GM06990 (cell line): ENCODE measurements at places on chromosomes 2 and 18.

DNA sequence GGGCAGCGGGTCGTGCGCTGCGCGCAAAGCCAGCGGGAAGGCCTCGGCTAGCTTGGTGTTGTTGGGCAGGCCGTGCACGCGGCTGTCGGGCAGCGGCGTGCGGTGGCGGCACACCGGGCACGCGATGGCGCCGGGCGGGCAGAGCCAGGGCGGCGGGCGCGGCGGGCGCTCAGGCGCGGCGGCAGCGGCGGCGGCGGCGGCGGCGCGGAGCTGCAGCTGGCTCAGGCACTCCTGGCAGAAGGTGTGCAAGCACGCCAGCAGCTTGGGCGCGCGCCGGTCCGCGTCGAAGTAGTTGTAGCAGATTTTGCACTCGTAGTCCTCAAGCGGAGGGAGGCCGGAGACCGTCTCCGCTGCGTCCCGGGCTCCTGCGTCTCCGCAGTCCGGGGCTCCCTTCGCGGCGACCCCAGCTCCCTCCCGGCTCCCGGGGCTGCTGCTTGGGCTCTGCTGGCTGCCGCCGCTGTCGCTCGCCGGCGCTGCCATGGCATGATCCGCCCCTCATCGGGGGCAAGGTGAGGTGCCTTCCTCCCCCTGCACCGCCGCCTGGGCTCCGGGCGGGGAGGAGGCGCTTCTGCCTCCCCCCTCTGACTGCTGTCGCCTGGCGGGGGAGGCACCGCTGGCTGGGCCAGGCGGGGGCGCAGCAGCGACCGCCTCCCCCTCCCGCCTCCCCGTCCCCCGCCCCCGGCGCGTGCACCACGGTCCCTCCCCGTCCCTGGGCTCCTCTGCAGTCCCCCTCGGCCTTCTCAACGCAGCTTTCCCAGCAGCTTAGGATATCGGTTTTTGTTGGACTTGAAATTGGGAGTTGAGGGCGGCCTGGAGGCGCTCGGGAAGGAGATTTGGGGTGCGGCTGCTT is 21.0 kb upstream of the PAX3 start:
- peak; percentile 78 for DNase-seq

- no peak for DNase-seq
These were observed 115.0 kb downstream of the GBX2 start for GRCh38 chr2:236052926-236053821.

DNA sequence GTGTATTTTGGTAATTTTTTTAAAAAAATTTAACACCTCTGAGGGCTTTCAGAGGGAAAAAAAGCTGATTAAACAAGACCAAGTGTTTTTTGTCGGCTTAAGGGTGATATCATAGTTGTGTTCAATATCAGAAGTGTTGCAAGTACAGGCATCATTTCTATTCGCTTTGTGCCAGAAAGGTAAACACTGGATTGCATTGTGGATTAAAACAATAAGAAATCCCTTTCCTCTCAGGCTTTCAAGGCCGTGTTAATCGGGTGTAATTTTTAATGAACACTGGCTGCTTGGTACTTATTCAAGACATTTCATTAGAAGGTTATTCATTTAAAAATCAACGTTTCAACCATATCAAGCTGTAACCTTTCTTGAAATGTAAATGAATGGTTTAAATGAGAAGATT is 18.3 kb downstream of the FIGN start:
- no peak for DNase-seq

- DNase-seq, result no peak
These were observed 27.6 kb downstream of the THADA start for GRCh38 chr2:43568228-43568627.

DNA sequence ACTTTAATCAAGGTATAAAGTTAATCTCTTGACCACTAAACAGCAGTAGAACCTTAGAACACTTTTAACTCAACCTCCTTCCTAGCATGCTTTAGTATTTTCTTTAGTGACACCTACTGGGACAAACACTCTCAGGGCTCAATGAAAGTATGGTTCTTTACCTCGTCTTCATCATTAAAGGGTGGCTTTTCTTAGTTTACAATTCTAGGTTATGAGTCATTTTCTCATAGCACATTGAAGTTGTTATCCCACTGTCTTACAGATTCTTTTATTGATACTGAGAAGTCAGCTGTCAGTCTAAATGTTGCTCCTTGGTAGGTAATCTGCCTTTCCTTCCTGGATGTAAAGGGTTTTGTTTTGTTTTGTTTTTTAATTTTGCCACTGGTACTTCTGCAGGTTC is 38.0 kb downstream of the SIGLEC15 start:
- DNase-seq, result no peak

DNA sequence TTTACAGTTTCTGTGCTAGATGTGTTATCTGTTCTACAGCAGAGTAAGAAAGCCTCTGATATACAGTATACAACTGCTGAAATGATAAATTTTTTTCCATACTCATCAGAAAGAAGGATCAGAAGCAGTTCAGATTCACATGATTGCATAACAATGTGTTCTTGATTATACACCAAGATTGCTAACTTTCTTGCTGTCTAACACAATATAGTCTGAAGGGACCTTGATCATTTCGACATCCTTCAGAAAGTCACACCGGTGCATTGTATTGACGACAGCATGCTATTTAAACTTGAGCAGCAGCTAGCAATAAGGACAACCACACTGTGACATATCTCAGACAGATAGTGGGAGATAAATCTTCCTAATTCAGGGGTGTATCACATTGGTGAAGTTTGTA is 127.2 kb downstream of the PDE1A start:
- no peak for DNase-seq

DNA sequence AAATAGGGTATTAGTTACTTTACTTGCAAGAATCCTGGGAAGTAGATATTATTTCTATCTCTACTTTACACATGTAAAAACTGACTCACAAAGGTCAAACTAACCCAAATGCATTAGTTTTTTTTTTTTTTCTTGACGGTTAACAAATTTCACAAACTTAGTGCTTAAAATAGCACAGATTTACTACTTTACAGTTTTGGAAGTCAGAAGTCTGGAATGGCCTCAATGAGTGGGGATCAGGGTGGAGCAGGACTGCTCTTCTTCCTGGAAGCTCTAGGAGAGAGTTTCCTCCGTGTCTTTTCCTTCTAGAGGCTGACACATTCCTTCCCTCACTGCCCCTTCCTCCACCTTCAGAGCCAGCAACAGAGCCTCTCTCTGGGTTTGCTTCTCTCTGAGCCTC is 117.2 kb downstream of the COL6A3 start:
- no peak for DNase-seq

DNA sequence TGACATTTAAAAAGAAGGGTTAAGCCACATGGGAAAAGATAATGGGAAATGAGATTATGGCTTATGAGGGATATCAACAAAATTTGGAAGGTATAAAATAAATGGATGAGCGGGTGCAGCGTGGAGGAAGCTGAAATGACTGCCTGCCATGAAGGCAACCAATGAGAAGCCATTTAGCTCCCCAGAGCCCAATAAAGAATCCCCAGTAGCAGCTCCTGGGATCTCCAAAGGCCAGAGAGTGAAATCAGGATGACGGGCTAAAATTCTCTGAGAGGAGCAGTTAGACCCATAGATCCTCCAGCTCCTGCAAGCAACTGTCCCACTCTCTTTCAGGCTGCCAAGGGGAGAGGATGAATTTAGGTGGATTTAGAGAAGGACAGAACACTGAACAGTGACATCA is 12.9 kb upstream of the MAPRE3 start:
- DNase-seq, result no peak

DNA sequence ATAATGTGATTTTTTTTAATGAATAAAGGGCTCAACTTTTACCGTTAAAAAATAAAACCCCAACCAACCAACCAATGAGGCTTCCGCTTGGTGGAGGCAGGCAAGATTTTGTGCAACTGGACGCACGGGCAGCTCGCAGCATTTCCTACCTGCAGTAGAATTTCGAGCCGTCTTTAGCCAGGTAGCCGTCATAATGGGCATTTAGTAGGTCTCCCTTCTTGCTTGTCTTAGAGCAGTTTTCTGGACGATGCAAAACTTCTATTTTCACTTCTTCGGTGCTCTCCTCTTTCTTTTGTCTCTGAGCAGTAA is 316 bp downstream of the FKBP7 start:
- no peak for DNase-seq

- no peak for DNase-seq
These were observed 117.1 kb downstream of the RAD51AP2 start for GRCh38 chr2:17401096-17401495.

DNA sequence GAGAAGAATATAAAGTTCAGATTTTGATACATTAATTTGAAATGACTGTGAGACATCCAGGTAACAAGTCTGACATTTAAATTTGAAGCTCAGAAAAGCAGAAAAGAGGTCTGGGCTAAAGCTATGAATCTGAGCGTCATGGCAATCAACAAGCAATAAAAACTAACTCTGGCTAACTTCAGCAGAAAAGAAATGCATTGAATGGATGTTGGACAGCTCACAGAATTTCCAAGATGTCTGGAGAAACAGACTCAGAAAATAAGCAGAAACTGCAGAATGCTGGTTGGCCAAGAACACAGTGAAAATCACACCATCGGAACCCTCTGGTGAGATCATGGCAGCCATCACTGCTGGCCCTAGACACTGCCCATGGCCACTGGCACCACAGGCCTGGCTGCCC is 366.6 kb downstream of the METTL4 start:
- DNase-seq, result no peak

DNA sequence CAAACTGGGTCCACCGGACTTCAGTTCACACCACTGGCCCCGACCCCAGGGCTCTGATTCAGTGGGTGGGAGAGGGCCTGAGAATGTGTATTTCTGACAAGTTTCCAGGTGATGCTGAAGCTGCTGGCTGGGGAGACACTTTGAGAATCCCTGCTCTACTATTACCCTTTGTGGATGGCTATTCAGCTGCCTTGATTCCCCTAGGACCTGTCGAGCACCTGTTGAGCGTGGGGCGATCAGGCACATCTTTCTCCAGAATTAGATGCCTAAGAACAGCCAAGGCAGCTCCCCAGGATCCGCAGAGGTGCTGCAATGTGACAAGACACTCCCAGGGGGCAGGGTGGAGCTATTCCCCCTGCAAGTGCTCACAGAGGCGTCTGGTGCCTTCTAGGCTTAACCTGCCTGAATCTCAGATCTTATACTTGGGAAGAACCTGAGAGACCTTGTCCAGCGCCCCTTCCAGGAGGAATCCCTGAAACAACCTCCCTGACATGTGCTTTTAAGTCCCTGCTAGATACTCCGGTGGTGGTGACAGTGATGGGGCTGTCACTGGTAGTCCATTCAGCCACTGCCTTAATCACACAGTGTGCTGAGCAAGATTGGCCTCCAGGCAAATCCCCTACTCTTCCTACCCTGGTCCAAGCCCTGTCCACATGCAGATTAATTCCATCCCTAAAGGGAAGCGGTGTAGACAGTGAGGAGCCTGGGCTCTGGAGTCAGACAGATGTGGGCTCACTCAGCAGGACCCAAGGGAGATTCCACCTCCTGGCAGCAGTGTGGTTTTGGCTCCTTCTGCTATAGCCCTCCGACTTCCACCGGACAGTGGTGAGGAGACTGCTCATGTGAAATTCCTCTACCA is 43.4 kb upstream of the OTOF start:
- DNase-seq, result no peak

GRCh38 chr18:56568986-56569385 is 69.4 kb downstream of the TXNL1 start:
- DNase-seq, result no peak

- no peak for DNase-seq
These were observed 41.2 kb upstream of the KLF11 start for GRCh38 chr2:10002109-10002508.

DNA sequence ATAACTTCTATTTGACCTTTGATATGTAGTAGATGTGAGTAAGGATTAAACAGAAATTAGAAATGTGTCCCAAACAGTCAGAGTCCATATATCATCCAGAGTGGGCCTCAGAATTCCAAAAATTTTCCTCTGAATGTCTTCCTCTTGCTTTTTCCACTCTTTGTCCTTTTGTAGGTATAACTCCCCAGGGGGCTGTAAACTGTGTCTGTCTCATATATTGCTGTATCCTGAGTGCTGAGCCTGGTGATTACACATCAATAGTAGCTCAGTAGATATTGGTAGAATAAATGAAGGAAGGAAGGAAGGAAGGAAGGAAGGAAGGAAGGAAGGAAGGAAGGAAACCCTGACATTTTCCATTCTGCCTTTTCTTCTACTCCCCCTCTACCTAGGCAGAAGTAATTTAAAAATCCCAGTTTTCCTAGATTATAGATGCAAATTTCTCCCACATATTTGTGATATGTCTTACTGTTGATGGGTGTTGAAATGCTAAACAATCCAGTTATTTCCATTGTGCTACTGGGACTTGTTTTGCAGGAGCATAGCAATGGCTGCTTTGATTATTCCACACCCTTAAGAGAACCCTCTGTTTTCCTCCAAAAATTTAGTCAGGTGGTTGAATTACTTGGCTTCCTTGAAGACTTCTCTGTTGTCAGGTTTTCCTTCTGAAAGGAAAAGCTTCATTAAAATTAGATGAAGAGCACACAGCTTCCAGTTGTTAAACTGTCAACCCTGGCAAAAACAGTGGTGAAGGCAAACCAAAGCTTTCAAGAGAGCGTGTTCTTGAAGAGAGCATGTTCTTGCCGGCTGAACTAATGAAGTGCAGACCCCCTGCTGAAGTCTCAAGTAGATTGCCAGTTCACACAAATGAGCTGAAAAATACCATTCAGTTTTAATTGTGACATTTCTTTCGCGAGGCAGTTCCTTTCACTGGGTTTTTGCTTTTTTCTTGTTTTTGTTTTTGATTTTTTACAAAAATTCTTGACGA is 147.8 kb downstream of the KCNE4 start:
- no peak for DNase-seq

DNA sequence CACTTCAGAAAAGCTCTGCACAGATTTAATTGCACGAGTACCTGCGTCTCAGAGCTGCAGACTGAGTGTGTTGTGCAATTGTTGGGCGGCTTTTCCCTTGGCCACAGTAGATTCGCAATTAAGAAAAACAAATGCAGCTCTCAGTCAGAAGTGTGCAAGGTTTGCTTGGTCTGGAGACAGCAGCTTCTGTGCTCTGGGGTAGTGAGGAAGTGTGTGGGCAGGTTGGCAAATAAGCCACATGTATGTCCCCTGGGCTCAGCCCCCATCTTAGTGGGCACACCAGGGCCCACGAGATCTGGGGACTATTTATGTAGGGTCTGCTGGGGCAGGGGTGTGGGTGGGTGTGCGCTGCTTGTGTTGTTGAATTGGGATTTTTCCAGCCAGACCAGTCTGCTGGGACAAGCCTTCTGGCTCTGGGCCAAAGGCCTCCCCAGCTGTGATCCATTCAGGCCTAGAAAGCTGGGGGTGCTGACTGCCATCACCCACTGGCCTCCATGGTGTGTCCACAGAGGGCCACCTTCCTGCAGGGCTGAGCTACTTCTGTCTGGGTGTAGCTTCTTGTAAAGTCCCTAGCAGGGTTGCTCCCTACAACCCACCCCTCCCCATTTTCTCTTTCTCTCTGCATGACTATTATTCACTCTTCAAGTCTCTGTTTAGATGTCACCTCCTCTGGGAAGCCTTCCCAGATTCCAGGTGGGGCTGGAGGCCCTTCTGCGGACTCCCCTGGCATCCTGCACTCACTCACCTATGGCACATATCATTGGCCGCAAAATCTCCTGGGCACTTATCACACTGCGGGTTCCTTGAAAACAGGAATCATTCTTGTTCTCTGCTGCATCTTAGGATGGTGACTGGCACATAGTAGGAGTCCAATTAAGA is 67.8 kb downstream of the ODC1 start:
- DNase-seq, result no peak
